ENCODE measurements at places on chromosomes 2 and 18.

GRCh38 chr18:63237881-63238692 lies 81.5 kb downstream of the BCL2 start:
- DNase-seq: peak; percentile 89

- DNase-seq: no peak
Measured at GRCh38 chr2:239661334-239662312, 260.8 kb upstream of the HDAC4 start.

GRCh38 chr2:20781656-20782265 lies 41.1 kb downstream of the LDAH start:
- peak; percentile 37 for DNase-seq

- DNase-seq: no peak
Measured at GRCh38 chr2:198697794-198698193, 759.9 kb downstream of the SATB2 start.

GRCh38 chr2:206296128-206296527 lies 21.7 kb downstream of the ZDBF2 start:
- no peak for DNase-seq

GRCh38 chr2:134549104-134549503 lies 169.7 kb downstream of the TMEM163 start:
- DNase-seq: peak; percentile 6

GRCh38 chr18:3044931-3045698 lies 32.2 kb upstream of the LPIN2 start:
- peak; percentile 27 for DNase-seq

DNA sequence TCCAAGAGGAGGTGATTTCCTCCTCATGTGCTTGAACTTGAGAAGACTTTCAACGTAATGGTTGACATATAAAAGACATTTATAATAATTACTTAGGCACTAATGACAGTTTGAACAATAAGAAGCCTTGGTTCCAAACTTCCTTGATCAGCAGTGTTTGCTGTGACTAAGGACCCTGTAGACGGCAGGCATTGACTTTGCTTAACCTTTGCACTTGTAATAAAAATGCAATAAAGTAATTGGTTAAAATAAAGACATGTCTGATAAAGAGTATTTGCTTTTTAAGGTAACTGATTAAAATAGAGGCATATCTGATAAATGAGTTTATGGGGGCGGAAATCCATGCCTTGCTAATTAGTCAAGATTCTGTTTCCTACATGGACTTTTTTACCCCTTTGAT lies 82.2 kb upstream of the ST8SIA3 start:
- no peak for DNase-seq

GRCh38 chr2:15311926-15312325 lies 249.2 kb downstream of the NBAS start:
- DNase-seq: no peak

DNA sequence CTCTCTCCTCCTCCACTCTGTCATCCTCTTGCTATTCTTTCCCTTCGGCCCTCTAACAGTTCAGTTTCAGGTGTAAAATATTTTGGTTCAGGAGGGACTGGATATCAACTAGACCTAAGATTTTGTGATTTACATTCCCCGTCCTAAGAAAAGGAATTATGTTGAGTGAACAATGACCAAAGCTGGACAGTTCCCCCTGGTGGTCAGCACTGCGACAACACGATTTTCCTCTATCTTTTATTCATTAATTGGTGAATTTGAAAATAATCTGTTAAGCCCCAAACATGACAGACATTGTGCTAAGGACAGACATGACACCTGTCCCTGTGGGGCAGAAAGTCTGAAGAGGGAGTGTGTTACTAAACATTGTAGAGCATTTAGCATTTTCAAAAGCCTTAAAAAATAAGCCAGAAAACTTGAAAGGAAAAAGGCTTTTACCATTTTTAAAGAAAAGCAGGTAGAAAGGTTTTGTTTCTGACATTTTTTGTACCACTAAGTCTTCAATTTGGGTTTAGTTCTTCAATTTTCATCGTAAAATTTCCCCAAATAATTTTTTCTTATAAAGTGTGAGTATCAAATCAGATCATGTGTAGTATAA lies 28.4 kb upstream of the GTF2A1L start:
- DNase-seq: peak; percentile 31

DNA sequence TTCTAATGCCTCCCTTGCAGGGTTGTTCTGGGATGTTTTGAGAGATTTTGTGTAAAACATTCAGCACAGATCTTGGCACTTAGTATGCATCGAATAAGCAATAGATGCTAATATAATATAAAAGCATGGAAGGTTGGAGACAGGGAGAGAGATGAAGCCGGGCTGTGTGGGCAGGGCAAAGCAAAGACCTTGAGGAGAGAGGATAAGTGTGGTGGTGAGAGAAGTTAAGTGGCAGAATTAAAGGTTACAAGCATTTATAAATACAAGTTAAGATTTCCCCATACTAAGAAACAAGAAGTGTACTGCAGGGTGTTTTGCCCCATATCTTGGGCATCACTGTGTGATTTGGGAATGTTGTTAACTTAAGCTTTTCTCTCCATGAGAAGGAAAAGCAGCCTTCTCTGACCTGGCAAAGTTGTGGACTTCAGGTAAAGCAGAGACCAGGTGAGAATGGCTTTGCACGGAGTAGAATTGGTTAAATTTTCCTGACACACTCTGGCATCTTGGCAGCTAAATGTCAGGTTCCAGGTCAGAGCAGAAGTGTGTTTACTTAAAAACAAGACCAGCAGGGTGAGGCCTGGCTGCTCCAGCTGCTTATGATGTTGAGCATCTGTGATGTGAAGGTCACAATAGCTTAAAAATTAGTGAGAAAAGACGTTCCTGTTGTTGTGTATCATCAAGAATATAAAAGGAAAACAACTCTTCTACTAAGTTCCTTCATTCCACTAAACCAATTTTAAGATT lies 288.5 kb upstream of the HNMT start:
- DNase-seq: no peak

DNA sequence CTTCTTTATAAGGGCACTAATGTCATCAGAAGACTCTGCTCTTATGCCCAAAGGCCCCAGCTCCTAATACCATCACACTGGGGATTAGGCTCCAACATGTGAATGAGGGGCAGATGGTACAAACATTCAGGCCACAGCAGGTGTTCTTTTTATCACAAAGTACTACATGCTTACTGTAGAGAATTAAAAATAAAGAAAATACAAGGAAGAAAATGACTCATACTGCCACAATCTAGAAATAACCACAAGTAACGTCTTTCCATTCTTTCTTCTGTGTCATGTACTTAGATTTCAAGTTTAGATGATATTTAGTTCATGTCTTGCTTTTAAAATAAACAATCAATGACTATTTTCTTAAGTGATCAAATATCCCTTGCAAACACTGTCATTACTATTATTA lies 100.3 kb upstream of the NEDD4L start:
- DNase-seq: no peak

DNA sequence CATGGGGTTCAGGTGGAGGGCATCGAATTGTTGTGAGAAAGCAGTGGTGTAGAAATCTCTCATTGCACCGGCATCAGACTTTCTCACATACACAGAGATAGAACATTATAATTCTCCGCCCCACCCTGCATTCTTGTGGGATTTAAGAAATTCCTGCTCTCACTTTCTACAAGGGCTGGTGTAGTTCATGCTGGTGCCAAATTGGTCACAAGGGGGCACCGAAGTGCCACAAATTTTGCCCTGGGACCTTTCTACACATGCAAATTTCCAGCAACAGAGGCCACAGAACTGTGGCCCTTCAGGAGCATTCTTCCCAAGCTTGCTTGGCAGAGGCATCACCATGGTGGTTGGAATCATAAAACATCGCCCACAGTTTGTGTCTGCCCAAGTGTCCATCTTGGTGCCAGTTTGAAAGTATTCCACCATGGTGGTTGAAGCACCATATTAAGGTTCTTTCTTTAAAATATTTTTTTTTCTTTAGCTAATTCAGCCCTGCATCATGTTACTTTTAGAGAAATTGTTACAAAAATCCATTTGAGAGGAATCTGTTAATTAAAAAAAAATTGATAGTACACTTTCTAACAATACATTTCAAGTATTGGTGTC lies 521.2 kb upstream of the FANCL start:
- DNase-seq: peak; percentile 57

DNA sequence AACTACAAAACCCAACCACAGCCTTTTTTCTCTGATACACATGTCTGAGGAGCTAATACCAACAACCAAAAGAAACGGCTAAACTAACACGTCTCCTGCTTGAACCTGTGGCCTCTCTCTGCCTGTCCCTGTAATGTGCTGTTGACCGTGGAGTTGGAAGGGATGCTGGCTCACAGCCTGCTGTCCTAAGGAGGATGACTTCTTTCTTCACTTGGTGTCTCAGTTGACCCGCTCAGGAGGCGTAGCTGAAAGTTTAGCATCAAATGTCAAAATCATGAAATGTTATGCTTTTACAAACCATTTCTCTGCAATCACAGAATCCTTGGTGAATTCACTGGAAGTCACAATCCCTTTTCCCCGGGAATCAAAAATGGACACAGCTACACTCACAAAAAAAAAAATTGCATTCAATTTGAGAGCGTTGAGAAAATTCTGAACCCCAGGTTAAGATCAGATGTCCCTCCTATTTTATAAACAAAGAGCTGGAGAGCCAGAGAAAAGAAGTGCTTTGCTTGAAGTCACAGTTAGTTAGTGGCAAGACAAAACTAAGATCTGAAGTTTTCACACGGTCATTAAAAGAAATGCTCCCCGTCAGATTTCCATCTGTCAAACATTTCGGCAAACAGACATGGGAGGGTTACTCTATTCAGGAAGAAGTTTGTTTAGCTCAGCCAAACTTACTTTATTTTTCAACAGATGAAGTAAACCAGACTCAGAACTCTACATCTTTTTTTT lies 74.3 kb downstream of the IRS1 start:
- DNase-seq: no peak

- peak; percentile 72 for DNase-seq
Measured at GRCh38 chr2:68770271-68771111, 35.9 kb downstream of the ARHGAP25 start.

DNA sequence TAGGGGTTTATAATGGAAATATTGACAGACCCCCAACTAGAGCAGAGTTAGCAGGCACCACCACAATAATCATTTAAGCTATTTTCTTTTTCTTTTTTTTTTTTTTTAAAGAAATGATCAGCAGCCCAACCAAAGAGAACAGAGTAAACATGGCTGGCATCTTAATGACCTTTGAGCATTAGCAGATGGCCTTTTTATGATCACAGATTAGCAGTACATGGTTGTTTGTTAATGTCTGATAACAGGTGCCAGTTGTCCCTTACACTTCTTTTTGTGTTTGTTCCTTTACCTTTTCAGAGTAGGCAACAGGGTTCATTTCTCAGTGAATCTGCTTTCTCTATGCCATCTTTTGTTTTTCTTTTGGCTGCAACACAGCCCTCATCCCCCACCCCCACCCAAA lies 747.0 kb downstream of the BCL11A start:
- DNase-seq: no peak

DNA sequence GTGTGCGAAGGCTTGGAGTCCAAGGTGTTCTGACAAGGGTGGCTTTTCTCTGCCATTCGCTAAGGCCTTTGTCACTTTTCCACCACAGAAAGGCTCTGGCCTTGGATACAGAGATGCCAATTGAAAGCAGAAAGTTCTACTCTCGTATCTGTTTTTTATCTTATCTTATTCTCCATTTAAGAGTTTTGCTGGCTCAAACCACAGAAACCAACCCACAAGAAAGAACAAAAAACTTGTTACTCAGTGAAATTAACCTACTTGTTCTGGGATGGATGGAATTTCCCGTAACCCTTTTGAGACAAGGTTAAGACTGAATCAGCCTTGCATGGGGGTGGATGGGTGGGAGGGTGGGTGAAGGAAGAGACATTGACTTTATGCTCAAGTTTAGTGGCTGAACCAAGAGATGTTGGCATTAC lies 221.7 kb downstream of the CDH20 start:
- DNase-seq: no peak

DNA sequence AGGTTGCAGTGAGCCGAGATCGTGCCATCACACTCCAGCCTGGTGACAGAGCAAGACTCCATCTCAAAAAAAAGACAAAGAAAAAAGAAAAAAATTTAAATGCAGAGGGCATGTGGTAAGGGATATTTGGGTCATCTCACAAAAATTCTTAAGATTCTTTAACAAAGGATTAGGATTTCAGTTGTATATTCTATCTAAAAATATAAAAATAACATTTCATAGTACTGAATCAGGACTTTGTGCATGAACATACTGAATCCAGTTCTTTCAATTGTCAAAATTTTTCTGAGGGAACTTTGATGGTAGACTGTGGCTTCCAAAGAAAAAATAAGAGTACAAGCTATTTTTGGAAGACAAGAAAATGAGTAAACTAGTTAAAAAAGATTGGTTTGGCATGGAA lies 6.5 kb upstream of the PPP3R1 start:
- DNase-seq: no peak

GRCh38 chr2:148944536-148944935 lies 69.5 kb downstream of the KIF5C start:
- no peak for DNase-seq

DNA sequence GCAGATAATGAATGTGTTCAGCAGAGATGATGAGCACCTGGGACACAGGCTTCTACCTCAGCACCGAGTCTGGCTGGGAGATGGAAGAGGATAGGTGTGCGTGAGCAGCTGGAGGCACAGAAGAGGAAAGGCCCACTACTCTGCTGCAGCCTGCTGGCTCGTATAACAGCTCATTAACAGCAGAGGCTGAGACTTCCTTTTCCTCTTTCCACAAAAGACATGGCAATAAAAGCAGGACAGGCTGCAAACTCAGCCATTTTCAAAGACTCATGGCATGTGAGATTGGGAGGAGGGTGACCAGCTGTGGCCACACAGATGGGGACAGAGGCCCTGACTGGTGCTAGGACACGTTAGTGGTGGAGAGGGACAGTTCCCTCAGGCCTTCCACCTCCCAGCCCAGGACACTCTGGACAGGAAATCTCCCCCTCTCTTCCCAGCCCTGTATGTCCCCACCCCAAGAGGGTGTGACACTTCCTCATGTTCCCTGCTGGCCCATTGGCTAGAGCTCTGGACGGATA lies 60.3 kb downstream of the CACNB4 start:
- peak; percentile 80 for DNase-seq

DNA sequence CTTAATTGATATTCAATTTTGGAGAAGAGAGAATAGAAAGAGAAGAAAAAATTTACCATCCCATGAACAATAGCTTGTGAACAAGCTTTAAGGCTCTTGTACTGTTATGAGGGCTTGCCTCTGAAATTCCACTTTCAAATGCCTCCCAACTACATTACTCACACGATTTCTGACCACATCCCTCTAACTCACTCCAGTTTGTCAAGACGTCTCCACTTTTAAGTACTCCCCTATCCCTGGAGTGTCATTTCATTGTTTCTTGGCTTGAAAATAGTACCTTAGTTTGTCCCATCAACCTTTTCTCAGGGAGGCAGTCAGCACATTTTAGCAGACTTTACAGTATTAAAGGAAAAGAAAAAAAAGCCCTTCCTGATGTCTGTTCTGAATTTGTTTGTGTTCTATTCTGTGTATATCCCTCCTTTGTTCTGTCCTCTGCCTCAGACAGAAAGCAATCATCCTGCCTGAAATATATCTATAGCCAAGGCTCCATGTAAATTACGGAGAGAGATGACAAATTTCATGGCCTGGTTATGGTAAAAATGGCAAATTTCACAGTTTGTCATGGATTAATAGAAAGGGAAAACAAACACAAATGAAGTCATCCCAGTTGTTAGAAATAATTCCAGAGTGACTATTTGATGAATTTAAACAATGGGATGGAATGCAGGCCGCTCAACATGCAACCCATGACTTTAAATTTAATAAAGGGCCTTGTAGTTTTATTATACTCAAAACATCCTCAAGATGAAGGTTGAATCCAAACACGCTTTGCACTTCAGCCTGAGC lies 228.8 kb downstream of the ETAA1 start:
- no peak for DNase-seq

GRCh38 chr18:3048121-3048520 lies 35.2 kb upstream of the LPIN2 start:
- no peak for DNase-seq

Measured in inflammatory macrophage treated with lipopolysaccharide for 4 hours (primary cell).